ENCODE measurements at places on chromosomes 1 and 21. TPM values are rescaled to one million over a fixed set of nuclear protein-coding genes. Genes with fewer than 3 reads are reported as not detected.

DNA sequence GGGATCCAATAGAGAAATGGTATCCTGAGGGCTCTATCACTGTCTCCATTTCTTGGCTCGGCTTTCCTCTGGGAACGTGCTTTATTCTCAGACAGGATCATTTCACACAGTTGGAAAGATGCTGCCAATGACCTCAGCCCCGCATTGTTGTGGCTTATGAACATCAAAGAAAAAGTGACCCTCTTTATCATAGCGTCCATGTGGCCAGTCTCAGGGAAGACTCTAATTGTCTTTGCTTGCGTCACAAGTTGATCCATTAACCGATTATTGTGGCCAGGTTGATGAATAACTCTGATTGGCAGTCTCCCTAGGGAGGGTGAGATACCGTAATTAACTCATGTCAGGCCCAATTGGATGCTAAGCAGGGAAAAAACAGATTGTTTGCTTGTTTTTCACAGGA lies 10.4 kb upstream of the TMEM9 start:
- no peak for DNase-seq

DNA sequence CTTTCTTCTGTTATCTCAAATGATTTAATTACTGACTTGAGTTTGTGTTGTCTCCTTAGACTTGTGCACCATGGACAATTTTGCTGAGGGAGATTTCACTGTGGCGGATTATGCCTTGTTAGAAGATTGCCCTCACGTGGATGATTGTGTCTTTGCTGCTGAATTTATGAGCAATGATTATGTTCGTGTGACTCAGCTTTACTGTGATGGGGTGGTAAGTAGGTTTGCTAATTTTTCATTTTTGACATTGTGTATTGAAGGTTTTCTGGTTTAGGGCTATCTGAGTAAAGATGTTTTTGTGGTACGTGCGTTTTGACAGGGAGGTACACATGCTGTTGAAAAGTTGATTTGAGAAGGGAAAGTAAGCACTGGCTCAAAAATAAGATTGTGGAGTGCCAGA lies 14.1 kb downstream of the TTC3 start:
- DNase-seq = no peak

DNA sequence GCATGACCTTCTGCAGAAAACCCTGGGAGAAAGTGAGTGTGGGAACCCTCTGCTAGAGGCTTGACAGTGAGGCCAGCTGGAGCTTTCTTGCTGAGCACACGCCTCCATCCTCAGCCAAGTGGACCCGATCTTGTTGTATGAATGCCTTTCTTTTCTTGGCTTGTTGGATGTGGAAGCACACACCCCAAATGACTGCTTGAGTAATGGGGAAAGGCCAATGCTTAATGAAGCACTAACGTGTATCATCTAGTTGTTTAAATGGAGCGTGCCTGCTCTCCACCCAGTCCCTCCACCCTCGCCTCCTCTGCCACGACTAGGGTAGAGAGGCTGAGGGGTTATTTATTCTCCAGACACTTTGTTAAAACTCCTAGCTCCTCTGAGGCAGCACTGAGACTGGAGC lies 54.3 kb upstream of the IKBKE start:
- no peak for DNase-seq

- no peak for DNase-seq
These were observed 32.6 kb downstream of the COLGALT2 start for GRCh38 chr1:184004935-184005334.

Gene ARHGEF2
- 44.0 TPM for total RNA-seq

DNA sequence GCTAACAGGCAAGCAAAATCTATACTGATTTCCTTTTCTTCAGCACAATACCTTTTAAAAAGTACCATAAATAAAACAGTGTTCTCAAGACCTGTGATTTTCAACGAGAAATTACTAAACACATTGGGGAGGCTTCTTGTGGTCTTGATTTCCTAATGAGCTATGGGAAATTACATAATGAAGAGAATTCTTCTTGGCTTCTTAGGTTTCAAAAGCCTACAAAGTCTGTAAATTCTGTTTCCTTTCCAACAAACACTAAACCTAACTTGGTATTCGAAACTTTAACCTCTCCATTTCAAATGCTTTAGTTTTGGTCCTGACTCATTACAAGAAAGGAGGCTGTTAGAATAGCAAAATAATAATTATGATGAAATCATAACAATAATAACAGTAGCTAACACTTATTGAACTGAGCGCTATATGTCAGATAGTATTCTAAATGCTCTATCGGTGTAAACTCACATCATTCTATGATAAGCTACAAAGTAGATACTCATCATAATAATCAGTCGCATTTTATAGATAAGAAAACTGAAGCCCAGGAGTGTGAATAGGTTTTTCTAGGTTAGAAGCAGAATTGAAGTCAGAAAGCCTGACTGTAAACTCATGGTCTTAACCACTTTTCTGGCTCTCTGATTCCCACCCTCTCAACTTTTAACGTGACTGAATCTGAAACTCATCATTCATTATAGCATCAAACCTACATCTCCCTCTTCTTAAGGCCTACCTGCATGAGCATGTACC lies 486.7 kb downstream of the SMYD3 start:
- no peak for DNase-seq

DNA sequence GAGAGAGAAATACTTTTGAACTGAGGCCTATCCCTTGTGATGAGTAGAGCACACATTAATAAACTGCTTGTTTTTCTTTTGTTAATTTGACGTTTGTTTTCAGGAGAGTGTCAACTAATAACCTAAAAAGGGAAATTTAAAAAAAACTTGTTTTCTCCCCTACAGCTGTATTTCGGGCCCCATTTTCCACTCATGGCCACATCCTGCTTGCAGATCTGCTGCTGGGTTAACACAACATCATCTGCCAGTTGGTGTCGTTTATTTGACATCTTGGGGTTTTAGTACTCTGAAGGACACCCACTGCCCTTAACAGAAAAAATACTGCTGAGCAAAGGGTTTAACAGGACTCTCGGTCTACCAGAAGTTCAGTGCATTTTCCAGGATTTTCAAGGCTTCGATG lies 848 bp upstream of the PYHIN1 start:
- DNase-seq = no peak

DNA sequence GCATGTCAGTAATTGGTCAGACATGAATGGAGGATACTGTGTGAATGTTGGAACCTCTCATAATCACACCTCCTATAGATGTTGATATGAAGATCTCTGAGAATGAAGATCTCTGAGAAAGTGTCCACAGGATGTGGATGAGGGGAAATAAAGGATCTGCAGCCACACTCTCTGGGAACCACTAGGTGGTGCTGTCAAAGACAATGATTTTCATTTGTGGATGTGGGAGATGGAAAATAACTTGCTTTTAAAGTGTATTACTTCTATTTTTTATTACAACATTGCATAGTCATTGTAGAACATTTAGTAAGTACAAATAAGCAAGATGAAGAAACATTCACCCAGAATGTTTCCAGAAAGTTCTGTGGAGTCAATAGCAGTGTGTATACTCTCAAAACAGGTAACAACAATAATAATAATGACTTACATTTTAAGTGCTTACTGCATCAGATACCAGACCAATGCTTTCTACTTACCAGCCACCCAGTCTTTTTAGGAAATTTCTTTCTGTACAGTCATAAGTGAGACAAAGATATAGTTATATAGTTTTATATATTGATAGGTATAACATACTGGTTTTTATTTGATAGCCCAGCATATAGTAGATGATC lies 128.2 kb downstream of the ATG4C start:
- peak; percentile 13 for DNase-seq
